ENCODE measurements at places on chromosomes 6 and 20.

GRCh38 chr20:12715991-12716680 is 292.6 kb upstream of the SPTLC3 start:
- DNase-seq = no peak
- H3K27ac ChIP-seq = no peak overlapping the region
- no peak overlapping the region for H3K4me3 ChIP-seq

GRCh38 chr20:63854766-63855362 is 6.4 kb upstream of the ABHD16B start:
- H3K4me1 ChIP-seq = no peaks in the 10 kb centered on the region
- no peak overlapping the region for H3K27ac ChIP-seq
- no peak for DNase-seq
- no peak overlapping the region for H3K4me3 ChIP-seq

- peaks cover 5% of the 10 kb centered on the region for H3K4me1 ChIP-seq
- DNase-seq = no peak
- no peaks in the 10 kb centered on the region for H3K27me3 ChIP-seq
Measured at GRCh38 chr6:109079981-109080380, 14.7 kb downstream of the SESN1 start.

GRCh38 chr6:32852018-32852843 is 1.3 kb downstream of the TAP1 start:
- H3K36me3 ChIP-seq = peaks cover 29% of the 10 kb centered on the region
- H3K4me1 ChIP-seq = peaks cover 21% of the 10 kb centered on the region
- H3K27ac ChIP-seq = peak overlapping the region; percentile 94
- peak; percentile 15 for DNase-seq
- peak overlapping the region; percentile 99 for H3K4me3 ChIP-seq
- no peaks in the 10 kb centered on the region for H3K27me3 ChIP-seq

- peak; percentile 61 for DNase-seq
- H3K4me1 ChIP-seq = no peaks in the 10 kb centered on the region
- H3K36me3 ChIP-seq = no peaks in the 10 kb centered on the region
- no peak overlapping the region for H3K4me3 ChIP-seq
Measured at GRCh38 chr20:58048096-58048702, 180.3 kb downstream of the ANKRD60 start.

GRCh38 chr6:136822046-136822375 is 381 bp upstream of the PEX7 start:
- peak overlapping the region; percentile 81 for H3K4me3 ChIP-seq
- H3K36me3 ChIP-seq = peaks cover 17% of the 10 kb centered on the region
- no peak for DNase-seq
- no peaks in the 10 kb centered on the region for H3K27me3 ChIP-seq
- peak overlapping the region; percentile 86 for H3K27ac ChIP-seq

DNA sequence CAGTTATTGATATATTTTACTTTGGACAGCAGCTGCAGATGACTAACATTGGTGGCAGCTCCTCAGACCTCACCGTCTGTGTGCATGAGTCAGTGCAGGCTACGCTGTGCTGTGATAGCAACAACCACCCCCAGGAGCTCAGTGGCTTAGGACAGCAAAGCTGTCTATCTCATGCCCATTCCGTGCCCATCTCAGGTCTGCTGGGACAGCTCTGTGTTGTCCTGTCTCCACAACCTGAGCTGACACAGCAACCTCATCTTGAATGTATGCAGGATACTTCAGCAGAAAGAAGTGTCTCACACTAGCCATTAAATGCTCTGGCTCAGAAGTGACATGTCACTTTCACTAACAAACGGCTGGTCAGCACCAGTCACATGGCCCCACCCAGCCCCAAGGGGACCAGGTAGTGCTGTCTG is 47.7 kb downstream of the BANF2 start:
- peaks cover 10% of the 10 kb centered on the region for H3K4me1 ChIP-seq
- no peak overlapping the region for H3K27ac ChIP-seq
- no peaks in the 10 kb centered on the region for H3K36me3 ChIP-seq
- H3K4me3 ChIP-seq = no peak overlapping the region

DNA sequence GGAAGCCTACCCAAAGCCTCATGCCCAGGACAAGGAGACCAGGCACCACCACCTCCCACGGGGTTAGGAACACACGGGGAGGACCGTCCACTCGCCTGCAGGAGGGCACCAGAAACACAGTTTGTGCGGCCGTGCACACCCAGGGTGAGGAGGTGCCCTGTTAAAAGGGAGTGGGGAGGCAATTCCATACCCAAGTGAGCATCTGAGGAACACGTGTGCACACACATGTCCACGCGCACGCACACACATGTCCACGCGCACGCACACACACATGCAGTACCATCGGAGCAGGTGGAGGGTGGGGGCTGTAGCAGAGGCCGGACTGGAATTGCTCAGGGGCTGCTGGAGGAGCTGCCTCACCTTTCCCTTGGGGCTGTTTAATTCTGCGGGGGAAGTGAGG is 259.4 kb downstream of the TAF4 start:
- H3K27me3 ChIP-seq = no peaks in the 10 kb centered on the region
- H3K27ac ChIP-seq = no peak overlapping the region
- no peak overlapping the region for H3K4me3 ChIP-seq
- no peak for DNase-seq

- peak overlapping the region; percentile 97 for H3K27ac ChIP-seq
- no peak for DNase-seq
- peaks cover 14% of the 10 kb centered on the region for H3K4me1 ChIP-seq
- H3K36me3 ChIP-seq = peaks cover 28% of the 10 kb centered on the region
- peaks cover 40% of the 10 kb centered on the region for H3K27me3 ChIP-seq
Measured at GRCh38 chr6:31272836-31273626, 1.1 kb upstream of the HLA-C start.

- H3K36me3 ChIP-seq = no peaks in the 10 kb centered on the region
- H3K27me3 ChIP-seq = no peaks in the 10 kb centered on the region
- H3K27ac ChIP-seq = no peak overlapping the region
- no peak overlapping the region for H3K4me3 ChIP-seq
- no peak for DNase-seq
- no peaks in the 10 kb centered on the region for H3K4me1 ChIP-seq
Measured at GRCh38 chr6:77837034-77837784, 184.4 kb downstream of the MEI4 start.

DNA sequence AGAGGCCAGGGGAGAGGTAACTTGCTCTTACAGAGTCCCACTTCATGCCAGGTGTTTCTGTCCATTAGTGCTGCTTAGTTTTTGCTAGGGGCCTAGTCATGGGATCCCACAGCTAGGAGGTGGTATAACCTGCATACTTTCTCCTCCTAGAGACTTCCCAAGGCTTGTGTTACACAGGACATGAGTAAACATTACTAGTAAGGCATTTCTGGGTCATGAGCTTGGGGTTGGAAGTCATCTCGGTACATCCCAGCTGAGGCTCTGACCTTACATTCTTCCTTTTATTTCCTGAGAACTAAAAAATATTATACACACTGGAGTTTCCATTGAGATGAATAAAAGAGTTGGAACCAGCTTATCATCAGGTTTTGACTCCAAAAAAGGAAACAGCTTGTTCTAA is 20.9 kb upstream of the PNPLA1 start:
- no peak overlapping the region for H3K4me3 ChIP-seq
- H3K27ac ChIP-seq = no peak overlapping the region
- H3K36me3 ChIP-seq = no peaks in the 10 kb centered on the region
- peaks cover 7% of the 10 kb centered on the region for H3K4me1 ChIP-seq
- no peak for DNase-seq

GRCh38 chr20:55514531-55514930 is 490.8 kb downstream of the CBLN4 start:
- no peak overlapping the region for H3K4me3 ChIP-seq
- H3K36me3 ChIP-seq = no peaks in the 10 kb centered on the region
- peak; percentile 22 for DNase-seq
- no peaks in the 10 kb centered on the region for H3K4me1 ChIP-seq

DNA sequence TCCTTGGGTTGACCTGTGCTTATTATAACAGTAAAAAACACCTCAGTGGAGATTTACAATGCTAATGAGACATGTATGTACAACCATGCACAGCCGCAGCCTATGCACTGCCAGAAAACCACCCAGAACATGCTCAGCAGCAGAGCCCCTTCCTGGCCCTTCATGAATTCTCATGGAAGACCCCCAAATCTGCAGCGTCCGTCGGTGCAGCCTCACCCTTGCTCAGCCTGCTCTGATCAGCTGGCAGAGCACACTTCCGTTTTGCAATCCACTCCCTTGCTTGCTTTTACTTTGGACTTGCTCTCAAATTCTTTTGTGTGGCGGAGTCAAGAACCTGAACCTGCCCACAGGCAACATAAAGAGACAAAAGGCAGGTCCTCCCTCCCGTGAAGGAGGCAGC is 378.2 kb upstream of the SULF2 start:
- peaks cover 19% of the 10 kb centered on the region for H3K4me1 ChIP-seq
- no peaks in the 10 kb centered on the region for H3K36me3 ChIP-seq
- DNase-seq = no peak
- no peak overlapping the region for H3K27ac ChIP-seq
- H3K27me3 ChIP-seq = peaks cover 72% of the 10 kb centered on the region

DNA sequence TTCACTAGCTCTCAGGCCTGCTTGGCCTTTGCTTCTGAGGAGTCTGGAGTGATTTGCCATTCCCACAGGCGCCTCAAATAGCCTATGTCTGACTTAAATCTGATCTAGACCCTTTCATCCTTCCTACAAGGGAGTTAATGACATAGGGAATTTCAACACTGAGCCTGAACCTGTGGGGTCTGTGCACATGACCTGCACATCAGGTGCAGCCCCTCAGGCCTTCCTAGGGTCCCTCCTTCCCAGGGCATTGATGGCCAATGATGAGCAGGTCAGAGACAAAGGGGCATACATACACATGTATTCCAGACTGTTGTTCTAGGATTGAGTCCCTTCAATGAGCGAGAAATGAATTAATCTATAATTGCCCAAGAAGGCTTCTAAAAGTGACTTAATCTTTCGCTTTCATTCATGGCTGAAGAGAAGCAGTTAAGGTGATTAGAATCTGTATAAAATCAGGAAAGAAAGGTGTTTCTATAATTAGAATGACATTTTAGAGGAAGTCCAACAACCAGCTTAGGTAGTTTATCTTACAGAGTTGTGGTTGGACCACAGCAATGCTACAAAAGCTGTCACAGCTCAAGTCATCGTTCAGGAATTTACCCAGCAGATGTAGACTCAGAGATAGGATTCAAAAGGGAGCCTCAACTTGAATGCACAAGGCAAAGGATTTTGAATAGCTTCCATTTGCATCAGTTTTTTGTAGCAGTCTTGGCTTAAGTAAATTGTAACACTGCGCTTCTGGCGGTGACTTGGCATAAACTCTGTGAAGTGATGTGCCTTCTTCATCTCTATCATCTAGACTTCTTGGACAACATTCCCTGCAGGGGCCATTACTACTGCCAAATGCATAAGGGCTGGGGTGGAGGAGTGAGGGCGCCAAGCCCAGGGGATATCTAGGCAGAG is 27.0 kb upstream of the TBC1D7 start:
- no peak overlapping the region for H3K4me3 ChIP-seq
- H3K4me1 ChIP-seq = peaks cover 32% of the 10 kb centered on the region
- H3K36me3 ChIP-seq = no peaks in the 10 kb centered on the region
- H3K27me3 ChIP-seq = no peaks in the 10 kb centered on the region
- DNase-seq = peak; percentile 69
- peak overlapping the region; percentile 55 for H3K27ac ChIP-seq

DNA sequence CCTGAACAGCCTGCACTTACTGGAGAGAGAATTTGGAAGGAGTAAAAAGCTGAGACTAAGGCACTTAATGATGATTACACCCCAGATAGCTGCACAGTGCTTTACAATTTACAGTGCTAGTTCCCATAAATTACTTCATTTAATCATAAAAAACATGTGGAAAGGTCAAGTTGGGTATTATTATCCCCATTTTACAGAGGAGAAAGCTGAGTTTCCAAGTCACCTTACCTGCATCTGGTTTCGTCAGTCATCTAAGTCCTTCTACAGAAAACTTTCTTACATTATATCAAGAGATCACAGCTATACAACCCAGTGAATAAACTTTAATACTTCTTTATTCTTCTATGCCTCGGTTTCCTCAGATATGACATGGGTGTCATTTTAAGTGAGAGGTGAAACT is 3.3 kb downstream of the PTPRK start:
- H3K27ac ChIP-seq = peak overlapping the region; percentile 81
- H3K27me3 ChIP-seq = no peaks in the 10 kb centered on the region
- DNase-seq = no peak
- H3K4me3 ChIP-seq = peak overlapping the region; percentile 97

DNA sequence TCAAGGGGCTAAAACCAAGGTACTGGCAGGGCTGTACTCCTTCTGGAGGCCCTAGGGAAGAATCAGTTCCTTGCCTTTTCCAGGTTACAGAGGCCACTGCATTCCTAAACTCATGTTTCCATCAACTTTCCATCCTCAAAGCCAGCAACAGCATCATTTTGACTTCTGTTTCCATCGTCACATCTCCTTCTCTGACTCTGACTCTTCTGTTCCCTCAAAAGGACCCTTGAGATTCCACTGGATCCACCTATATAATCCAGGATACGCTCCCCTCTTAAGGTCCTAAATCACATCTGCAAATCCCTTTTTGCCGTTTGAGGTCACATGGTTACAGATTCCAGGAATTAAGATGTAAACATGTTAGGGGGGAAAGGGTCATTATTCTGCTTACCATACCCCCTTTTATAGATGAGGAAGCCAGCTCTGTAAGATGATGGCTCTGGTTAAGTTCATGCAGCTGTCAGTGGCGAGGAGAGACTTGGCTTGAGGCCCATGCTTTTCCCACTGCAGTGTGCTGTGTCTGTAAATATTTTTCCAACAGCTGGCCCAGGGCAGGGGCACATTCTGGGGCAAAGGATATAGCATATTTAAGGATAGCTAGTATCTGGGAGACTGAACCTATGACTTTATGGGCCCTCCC is 114.6 kb downstream of the TNFRSF21 start:
- H3K4me3 ChIP-seq = no peak overlapping the region
- no peaks in the 10 kb centered on the region for H3K27me3 ChIP-seq

- no peak overlapping the region for H3K27ac ChIP-seq
- no peaks in the 10 kb centered on the region for H3K36me3 ChIP-seq
- H3K4me1 ChIP-seq = no peaks in the 10 kb centered on the region
- H3K27me3 ChIP-seq = no peaks in the 10 kb centered on the region
- DNase-seq = no peak
Measured at GRCh38 chr6:146770275-146770964, 171.6 kb downstream of the ADGB start.

Data from MCF 10A (cell line).